ENCODE measurements at places on chromosomes 1 and 21.

- H3K4me3 ChIP-seq = no peak overlapping the region
- no peaks in the 10 kb centered on the region for H3K4me1 ChIP-seq
- H3K27ac ChIP-seq = no peak overlapping the region
- H3K27me3 ChIP-seq = no peaks in the 10 kb centered on the region
- no peaks in the 10 kb centered on the region for H3K36me3 ChIP-seq
- no peak for DNase-seq
Observed at GRCh38 chr1:2099886-2100779, 49.9 kb downstream of the PRKCZ start.

- no peak overlapping the region for H3K4me3 ChIP-seq
- H3K27ac ChIP-seq = no peak overlapping the region
- no peaks in the 10 kb centered on the region for H3K4me1 ChIP-seq
- H3K27me3 ChIP-seq = no peaks in the 10 kb centered on the region
Observed at GRCh38 chr1:174700314-174700713, 252.6 kb downstream of the GPR52 start.

- no peak overlapping the region for H3K4me3 ChIP-seq
- H3K27me3 ChIP-seq = no peaks in the 10 kb centered on the region
- H3K27ac ChIP-seq = no peak overlapping the region
Observed at GRCh38 chr1:241767737-241768136, 80.3 kb upstream of the EXO1 start.

GRCh38 chr1:197683280-197683679, 92.0 kb downstream of the DENND1B start:
- H3K4me1 ChIP-seq = no peaks in the 10 kb centered on the region
- no peaks in the 10 kb centered on the region for H3K27me3 ChIP-seq
- H3K27ac ChIP-seq = no peak overlapping the region
- DNase-seq = no peak

GRCh38 chr1:217569021-217569420, 61.9 kb downstream of the GPATCH2 start:
- no peak for DNase-seq
- H3K27ac ChIP-seq = no peak overlapping the region
- H3K4me1 ChIP-seq = no peaks in the 10 kb centered on the region
- H3K4me3 ChIP-seq = no peak overlapping the region

- DNase-seq = no peak
- H3K27ac ChIP-seq = no peak overlapping the region
- no peak overlapping the region for H3K4me3 ChIP-seq
- no peaks in the 10 kb centered on the region for H3K4me1 ChIP-seq
- no peaks in the 10 kb centered on the region for H3K36me3 ChIP-seq
Observed at GRCh38 chr21:32303385-32303784, 4.7 kb downstream of the MRAP start.

DNA sequence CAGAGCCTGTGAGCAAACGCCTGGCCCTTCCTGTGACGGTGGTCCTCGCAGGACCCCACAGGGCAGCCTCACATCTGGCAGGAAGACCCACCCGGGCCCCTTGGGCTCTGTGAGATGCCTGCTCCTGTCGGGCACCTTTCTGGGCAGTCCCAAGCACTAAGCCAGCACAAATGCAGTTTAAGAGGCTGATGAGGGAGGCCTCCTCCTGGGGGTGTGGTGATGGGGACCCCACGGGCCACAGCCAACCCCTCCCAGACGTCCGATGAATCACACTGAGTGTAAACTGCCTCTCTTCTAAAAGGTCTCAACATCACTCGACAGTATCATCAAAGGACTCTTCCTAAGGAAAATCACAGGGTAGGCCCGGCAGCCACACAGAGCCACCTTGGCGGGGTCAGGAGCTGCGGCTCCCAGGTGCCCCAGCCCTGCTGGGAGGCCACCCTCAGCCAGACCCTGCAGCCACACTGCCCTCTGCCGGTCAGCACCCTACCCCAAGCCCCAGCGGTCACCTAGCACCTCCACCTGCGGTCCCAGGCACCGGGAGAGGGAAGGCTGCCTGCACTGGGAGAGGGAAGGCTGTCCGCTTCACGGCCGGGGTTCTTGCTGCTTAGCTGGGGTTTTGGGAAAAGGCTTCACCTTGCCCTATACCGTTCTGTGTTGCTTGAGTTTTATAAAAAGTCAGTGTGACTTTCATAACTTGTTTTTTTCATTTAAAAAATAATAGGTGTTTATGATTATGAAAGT, 3.9 kb upstream of the PRKCZ start:
- no peak overlapping the region for H3K4me3 ChIP-seq
- H3K27ac ChIP-seq = no peak overlapping the region
- peaks cover 31% of the 10 kb centered on the region for H3K4me1 ChIP-seq
- no peaks in the 10 kb centered on the region for H3K27me3 ChIP-seq
- no peaks in the 10 kb centered on the region for H3K36me3 ChIP-seq

DNA sequence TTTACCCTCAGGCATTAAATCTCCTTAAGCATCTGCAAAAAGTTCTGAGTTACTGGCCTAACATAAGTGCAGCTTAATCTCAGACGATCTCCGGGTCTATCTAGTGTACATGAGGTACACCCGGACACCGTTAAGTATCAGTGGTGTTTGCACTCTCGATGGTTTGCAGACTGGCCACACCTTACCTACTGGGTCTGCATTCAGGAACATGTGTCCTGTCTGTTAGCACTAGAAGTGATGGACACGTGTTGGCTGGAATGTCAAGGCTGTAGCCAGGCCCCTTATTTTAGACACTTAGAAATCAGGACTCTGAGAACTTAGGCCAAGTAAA, 783 bp upstream of the AGL start:
- peak overlapping the region; percentile 73 for H3K27ac ChIP-seq
- peaks cover 22% of the 10 kb centered on the region for H3K4me1 ChIP-seq

- no peak overlapping the region for H3K27ac ChIP-seq
- no peaks in the 10 kb centered on the region for H3K27me3 ChIP-seq
- no peak overlapping the region for H3K4me3 ChIP-seq
- no peaks in the 10 kb centered on the region for H3K36me3 ChIP-seq
- H3K4me1 ChIP-seq = peaks cover 3% of the 10 kb centered on the region
Observed at GRCh38 chr1:91811363-91812025, 74.5 kb downstream of the TGFBR3 start.

GRCh38 chr1:39981945-39982344, 27.0 kb downstream of the MFSD2A start:
- H3K4me1 ChIP-seq = no peaks in the 10 kb centered on the region
- H3K4me3 ChIP-seq = no peak overlapping the region
- no peaks in the 10 kb centered on the region for H3K36me3 ChIP-seq
- no peak for DNase-seq
- no peak overlapping the region for H3K27ac ChIP-seq

DNA sequence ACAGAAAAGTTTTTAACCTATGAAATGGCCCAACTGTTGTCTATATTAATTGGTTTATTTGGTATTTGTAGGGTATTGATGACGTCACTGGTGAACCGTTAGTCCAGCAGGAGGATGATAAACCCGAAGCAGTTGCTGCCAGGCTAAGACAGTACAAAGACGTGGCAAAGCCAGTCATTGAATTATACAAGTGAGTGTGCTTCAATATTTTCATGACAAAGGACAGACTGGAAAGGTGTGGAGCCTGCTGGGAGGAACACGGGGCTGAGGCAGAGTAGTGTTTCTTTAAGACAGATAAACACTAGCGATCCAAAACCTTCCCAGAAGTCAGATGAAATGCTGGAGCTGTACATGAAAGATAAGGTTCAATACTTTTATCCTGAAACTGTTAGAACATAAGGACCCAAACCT, 76.7 kb downstream of the AK4 start:
- peaks cover 3% of the 10 kb centered on the region for H3K27me3 ChIP-seq
- H3K4me1 ChIP-seq = no peaks in the 10 kb centered on the region
- no peak for DNase-seq
- H3K27ac ChIP-seq = no peak overlapping the region

- H3K4me3 ChIP-seq = no peak overlapping the region
- H3K27ac ChIP-seq = no peak overlapping the region
- no peaks in the 10 kb centered on the region for H3K27me3 ChIP-seq
- H3K36me3 ChIP-seq = no peaks in the 10 kb centered on the region
- no peaks in the 10 kb centered on the region for H3K4me1 ChIP-seq
Observed at GRCh38 chr1:117594261-117594990, 11.4 kb upstream of the TENT5C start.

- no peak overlapping the region for H3K27ac ChIP-seq
- H3K4me3 ChIP-seq = no peak overlapping the region
- H3K4me1 ChIP-seq = no peaks in the 10 kb centered on the region
- H3K36me3 ChIP-seq = peaks cover 24% of the 10 kb centered on the region
- no peak for DNase-seq
Observed at GRCh38 chr1:234435620-234436019, 43.4 kb downstream of the TARBP1 start.

- peak overlapping the region; percentile 47 for H3K4me3 ChIP-seq
- DNase-seq = peak; percentile 32
- H3K27me3 ChIP-seq = peaks cover 9% of the 10 kb centered on the region
- H3K36me3 ChIP-seq = no peaks in the 10 kb centered on the region
- H3K27ac ChIP-seq = no peak overlapping the region
Observed at GRCh38 chr1:233328142-233328921, 808 bp downstream of the MAP3K21 start.

- peaks cover 31% of the 10 kb centered on the region for H3K4me1 ChIP-seq
- no peak for DNase-seq
- H3K4me3 ChIP-seq = no peak overlapping the region
- H3K27me3 ChIP-seq = no peaks in the 10 kb centered on the region
- H3K36me3 ChIP-seq = peaks cover 40% of the 10 kb centered on the region
Observed at GRCh38 chr1:113793878-113794834, 18.1 kb downstream of the RSBN1 start.

DNA sequence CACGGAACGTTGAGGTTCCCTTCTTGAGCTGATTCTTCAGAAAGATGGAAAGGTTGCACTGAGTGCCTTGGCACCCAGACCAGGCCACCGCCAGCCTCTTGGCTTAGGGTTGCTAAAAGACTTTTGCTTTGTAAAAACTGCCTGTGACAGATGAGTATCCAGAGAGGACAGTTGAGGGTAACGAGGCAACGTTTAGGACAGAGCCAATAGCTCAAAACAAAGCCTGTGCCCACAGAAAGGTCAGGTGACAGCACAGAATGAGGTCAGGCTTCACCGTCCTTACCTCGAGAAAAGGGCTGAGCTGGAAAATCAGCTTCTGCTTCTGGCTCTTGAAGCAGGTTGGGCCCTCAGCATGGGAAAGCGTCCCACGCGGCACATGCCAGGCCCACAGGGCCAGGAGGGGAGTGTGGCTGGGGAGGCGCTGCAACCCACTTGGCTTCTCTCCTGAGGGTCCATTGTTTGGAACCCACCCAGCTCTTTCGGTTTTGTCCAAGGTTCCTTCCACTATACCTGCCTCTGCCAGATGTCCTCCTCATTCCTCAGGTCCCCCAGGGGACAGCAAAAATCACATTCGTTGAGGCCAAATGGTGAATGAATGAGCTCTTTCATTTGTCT, 55.5 kb downstream of the SCCPDH start:
- no peaks in the 10 kb centered on the region for H3K36me3 ChIP-seq
- no peak overlapping the region for H3K27ac ChIP-seq
- no peak for DNase-seq
- H3K27me3 ChIP-seq = no peaks in the 10 kb centered on the region
- no peak overlapping the region for H3K4me3 ChIP-seq
- H3K4me1 ChIP-seq = peaks cover 5% of the 10 kb centered on the region

GRCh38 chr1:247865416-247865815, 8.4 kb downstream of the TRIM58 start:
- H3K27me3 ChIP-seq = no peaks in the 10 kb centered on the region
- no peaks in the 10 kb centered on the region for H3K4me1 ChIP-seq
- no peak overlapping the region for H3K27ac ChIP-seq
- H3K36me3 ChIP-seq = no peaks in the 10 kb centered on the region

GRCh38 chr1:65694933-65695332, 97.8 kb upstream of the PDE4B start:
- no peaks in the 10 kb centered on the region for H3K36me3 ChIP-seq
- H3K4me3 ChIP-seq = no peak overlapping the region
- no peaks in the 10 kb centered on the region for H3K27me3 ChIP-seq
- H3K27ac ChIP-seq = no peak overlapping the region

GRCh38 chr1:116957646-116958045, 43.9 kb upstream of the CD101 start:
- H3K27me3 ChIP-seq = no peaks in the 10 kb centered on the region
- H3K36me3 ChIP-seq = no peaks in the 10 kb centered on the region
- DNase-seq = no peak

DNA sequence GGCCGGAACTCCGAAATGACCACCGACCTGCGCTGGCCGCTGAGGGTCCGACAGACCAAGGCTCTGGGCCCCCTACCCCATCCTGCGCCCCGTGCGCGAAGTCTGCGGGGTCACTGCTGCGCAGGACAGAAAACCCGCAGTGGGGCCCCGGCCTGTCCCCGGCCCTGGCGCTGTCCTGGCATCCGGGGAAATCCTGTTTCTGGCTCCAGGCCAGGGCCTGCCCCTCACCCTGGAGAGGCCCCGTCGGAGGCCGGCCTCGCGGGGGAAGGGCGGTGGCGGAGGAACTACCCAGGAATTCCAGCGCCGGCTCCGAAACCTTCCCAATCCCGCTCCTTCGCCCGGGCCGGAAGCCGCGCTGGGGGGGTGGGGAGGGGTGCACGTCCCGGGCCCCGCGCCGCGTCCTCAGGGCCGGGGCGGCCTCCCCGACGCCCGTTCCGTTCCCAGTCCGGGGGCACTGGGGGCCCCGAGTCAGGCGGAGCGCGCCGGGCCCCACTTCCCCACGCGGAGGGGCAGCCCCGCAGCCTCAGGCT, 77.0 kb downstream of the MORN1 start:
- no peak overlapping the region for H3K4me3 ChIP-seq
- H3K27ac ChIP-seq = peak overlapping the region; percentile 83
- DNase-seq = peak; percentile 33
- no peaks in the 10 kb centered on the region for H3K27me3 ChIP-seq

DNA sequence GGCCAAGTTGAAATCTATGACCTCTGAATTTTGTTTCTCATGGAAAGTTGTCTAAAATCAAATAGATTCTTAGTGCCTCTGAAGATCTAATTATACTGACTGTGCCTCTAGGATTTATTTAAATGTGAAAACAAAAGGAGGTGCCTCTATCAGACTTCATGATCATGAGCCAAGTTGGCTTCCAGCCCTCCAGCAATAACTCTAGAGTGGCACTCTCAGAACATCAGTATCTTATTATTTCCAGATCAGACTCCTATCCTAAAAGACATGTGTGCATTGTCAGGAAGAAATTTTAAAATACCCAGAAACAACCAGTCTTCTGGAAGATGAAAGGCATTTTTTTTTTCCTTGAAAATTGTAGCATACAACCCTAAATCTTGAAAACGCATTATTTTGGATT, 368.0 kb downstream of the PDE4B start:
- no peak overlapping the region for H3K4me3 ChIP-seq
- H3K27ac ChIP-seq = no peak overlapping the region
- no peaks in the 10 kb centered on the region for H3K36me3 ChIP-seq
- H3K27me3 ChIP-seq = peaks cover 27% of the 10 kb centered on the region
- H3K4me1 ChIP-seq = no peaks in the 10 kb centered on the region
- DNase-seq = no peak

DNA sequence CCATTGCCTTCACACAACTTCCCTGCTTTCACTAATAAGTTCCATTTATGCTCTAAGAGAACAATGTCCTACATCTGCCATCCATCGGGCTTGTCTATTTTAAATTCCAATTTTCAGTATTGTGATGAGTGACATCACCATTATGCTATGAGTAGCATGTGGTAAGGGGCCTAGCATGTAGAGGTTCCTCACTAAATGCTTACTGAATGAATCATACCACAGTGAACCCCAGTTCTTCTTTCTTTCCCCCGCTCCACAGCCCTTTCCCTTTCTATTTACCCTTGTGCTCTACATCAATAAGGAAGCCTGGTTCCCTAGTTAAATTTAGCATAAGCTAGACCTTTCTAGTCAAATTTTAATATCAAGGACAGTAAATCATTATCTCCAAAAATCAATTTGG, 195.0 kb upstream of the RGS18 start:
- no peaks in the 10 kb centered on the region for H3K36me3 ChIP-seq
- H3K4me1 ChIP-seq = no peaks in the 10 kb centered on the region
- no peak for DNase-seq
- no peaks in the 10 kb centered on the region for H3K27me3 ChIP-seq
- H3K4me3 ChIP-seq = no peak overlapping the region

All from CD4-positive, CD25-positive, alpha-beta regulatory T cell (primary cell).